ENCODE measurements at places on chromosomes 7 and 10.

DNA sequence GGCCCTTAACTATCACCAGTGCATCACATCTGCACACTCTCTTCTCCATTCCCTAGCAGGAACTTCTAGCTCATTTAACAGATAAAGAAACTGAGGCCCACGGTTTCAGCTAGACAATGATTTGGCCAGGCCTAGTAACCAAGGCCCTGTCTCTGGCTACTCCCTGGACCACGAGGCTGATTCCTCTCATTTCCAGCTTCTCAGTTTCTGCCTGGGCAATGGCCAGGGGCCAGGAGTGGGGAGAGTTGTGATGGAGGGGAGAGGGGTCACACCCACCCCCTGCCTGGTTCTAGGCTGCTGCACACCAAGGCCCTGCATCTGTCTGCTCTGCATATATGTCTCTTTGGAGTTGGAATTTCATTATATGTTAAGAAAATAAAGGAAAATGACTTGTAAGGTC is 13.5 kb downstream of the AQP1 start:
- DNase-seq: no peak

GRCh38 chr7:94486216-94486615 is 23.4 kb upstream of the CASD1 start:
- DNase-seq: no peak

DNA sequence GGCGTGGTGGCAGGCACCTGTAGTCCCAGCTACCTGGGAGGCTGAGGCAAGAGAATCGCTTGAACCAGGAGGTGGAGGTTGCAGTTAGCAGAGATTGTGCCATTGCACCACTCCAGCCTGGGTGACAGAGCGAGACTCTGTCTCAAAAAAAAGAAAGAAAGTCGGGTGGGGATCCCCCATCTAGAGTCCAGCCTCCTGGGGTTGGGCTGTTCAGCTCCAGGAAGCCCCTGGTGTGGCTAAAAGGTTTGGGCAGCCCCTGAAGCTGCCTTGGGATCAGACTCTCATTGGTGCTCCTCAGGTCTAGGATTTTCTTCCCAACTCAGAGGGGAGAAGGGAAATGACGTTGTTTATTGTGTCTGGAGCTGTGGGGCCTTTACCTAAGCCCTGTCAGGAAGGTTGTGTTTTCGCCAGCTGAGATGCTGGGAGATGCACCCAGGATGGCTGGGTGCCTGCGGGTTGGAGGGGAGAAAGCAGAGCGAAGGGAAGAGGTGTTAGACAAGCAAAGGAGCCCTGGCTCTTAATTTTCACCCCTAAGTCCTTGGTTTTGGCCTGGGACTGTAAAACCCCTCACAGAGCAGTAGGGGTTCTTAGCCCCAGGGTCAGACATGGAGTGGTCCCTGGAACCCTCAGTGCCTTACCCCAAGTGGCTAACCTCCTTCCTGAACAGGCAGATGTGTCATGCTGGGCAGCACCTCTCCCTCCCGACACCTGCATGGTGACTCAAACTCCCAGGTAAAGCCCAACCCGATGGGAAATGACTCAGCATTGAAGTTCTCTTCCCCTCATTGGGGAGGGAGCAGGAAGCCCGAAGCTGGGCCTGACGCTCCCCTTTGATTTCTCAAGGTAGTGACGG is 21.1 kb downstream of the PLAU start:
- DNase-seq: no peak

DNA sequence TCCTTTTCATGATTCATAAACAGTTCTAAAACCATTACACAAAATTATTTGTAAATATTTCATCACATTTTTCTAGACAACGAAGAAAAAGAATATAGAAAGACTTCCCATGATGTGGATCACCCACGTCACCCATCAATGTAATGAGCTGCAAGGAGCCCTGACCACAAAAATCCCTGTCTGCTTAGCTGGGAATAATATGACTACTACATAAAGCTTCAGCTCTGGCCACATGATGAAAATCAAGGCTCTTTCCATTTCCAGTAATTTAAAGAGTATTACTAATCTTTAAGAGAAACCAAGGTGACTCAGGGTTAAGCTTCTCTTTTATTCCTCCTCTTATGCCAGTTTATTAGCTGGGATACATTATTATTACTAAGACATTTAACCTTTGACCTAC is 180.8 kb upstream of the CACNA2D1 start:
- no peak for DNase-seq

- DNase-seq: no peak
These were observed 283.7 kb upstream of the NRP1 start for GRCh38 chr10:33618196-33618595.

- no peak for DNase-seq
These were observed 338.2 kb downstream of the SDK1 start for GRCh38 chr7:3639253-3639652.

GRCh38 chr7:87797395-87797794 is 78.8 kb downstream of the SLC25A40 start:
- DNase-seq: no peak

- DNase-seq: no peak
These were observed 1.8 kb upstream of the CLDN4 start for GRCh38 chr7:73828972-73829371.

DNA sequence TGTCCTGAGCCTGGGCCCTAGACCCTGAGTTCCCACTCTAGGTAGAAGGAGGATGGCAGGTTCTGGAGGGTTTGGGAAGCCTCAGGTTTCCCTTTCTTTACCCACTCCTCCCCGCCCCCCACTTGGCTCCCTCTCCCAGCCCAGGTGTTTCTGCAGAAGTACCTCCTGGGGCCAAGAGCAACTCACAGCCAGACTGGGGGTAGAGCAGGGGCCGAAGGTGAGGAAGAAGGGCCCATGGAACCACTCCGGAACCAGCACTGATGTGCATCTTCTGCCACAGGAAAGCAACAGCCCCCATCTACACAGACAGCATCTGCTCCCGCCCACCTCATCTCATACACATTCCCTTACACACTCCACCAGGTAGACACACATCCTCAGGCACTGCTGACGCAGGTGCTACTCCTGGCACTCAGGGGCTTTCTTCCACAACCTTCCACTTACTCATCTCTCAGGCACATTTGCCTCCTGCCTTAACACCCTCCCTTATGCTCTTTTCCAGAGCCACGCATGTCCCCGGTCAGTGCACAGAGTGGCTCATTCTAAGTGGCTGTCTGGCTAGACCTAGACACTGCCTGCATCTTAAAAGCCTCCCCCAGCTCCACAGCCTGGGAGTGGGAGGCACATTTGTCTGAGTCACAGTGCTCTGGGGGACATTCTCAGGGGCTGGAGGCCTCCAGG is 1.8 kb downstream of the EPHB6 start:
- DNase-seq: no peak

DNA sequence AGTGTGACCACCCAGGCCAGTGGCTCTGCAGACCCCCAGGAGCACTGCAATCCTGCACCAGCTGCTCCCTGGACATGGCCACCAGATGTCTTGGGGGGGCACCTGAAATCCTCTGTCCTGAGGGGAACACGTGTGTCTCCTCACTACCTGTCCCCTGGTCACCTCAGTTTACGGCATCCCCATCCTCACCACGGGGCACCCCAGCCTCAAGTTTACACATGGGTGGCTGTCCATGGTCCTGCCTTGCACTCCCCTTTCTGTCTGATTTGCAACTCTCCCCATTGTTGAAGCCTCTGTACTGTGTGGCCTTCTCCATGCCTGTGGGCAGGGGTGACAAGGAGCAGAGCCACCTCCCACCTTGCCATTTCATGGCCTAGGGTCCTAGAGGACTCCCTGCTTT is 67.2 kb downstream of the RAMP3 start:
- no peak for DNase-seq

DNA sequence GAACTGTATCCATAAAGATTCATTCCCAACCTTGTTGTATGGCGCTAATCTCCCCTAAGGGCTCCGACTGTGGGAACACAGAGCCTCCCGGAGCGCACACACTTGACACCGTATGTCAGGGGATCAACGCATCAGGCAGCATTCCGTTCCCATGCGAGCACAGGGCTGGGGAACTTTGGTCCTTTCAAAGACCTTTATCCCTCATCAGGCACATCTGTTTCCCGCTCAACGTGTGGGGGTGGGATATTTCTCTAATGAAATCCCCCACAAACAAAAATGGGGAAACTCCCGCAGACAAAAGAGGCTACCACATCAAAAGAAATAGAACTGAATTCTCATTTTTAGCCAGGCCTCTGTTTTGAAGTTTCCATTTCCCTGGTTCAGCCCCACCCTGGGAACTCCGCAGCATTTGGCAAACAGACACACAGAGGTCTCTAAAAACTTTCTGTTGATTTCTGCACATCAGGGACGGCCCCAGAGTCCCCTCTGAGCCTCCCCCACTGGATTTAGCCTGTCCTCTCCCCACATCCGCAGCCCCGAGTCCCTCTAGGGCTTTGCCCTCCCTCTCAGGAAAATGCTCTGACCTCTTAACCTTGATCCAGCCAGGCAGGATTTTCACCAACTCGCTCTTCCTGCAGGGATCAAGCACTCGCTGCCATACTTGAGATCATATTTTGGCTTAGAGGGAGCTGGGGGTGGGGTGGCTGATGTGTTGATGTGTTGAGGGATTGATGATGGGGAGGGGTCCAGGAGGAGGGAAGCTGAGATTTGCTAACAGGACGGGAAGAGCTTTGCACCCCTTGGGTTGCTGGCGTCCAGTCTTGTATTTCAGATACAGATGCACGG is 6.6 kb downstream of the CPA5 start:
- peak; percentile 34 for DNase-seq

GRCh38 chr10:52703898-52704297 is 68.7 kb downstream of the MBL2 start:
- no peak for DNase-seq

DNA sequence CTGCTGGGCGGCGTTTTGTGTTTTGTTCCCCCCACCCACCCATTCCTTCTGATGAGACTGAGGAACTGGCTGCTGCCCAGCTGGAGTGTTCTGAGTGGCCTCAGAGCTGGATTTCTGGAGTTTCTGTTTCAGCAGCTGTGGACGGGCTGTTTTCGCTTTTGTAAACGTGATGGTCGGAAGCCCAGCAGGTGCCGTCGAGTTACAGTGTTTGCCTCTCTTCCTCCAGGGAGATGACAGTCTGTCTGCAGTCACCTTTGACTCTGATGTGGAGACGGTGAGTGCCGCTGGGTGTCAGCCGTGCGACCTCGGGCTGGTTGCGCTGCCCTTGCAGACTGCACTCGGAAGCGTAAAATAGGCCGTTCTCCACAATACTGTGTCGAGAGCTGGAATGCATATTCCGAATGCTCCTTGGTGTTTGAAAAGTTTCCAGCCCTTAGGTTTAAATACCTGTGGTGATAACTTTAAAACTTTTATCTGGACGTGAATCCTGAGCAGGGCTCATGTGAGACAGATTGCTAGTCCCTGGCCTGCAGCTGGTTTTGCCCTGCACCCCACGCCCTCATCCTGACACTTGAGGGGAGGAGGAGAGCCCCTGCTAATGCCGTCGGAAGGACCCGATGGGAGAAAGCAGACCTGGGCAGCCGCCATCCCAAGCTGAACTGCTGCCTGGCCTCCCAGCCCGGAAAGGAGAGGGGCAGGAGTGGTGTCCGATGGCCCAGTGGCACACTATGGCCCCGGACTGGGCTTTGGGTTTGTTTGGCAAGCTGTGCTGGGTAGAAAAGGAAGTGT is 8.3 kb downstream of the IQCE start:
- no peak for DNase-seq

GRCh38 chr7:75757860-75758259 is 14.2 kb downstream of the CCL26 start:
- no peak for DNase-seq

DNA sequence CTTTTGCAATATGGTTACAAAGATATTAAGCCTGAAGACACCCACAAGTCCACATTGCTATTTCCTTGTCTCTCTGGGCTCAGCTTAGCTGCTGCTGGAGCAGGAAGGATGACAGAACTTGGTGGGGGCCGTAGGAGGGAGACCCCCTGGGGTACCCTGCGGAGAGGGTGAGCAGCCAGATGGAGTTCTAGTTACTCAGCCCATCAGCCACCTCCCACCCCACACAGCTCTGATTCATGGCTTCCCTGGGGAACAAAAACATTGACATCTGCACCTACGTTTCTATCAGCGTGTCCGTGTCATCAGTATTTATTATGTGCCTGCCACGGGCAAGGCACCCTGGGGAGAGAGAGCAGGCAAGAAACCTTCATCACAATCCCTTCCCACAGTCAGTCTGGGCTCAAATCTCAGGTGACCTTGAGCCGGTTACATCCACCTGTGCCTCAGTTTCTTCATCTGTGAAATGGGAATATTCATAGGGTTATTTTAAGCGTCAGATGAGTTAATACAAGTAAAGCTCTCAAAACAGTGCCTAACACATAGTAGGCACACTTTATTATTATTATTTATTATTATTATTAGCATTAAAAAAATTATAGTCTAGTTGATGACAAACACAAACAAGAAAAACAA is 131.5 kb downstream of the C10orf105 start:
- no peak for DNase-seq

GRCh38 chr7:33066771-33067170 is 4.2 kb upstream of the NT5C3A start:
- DNase-seq: no peak

DNA sequence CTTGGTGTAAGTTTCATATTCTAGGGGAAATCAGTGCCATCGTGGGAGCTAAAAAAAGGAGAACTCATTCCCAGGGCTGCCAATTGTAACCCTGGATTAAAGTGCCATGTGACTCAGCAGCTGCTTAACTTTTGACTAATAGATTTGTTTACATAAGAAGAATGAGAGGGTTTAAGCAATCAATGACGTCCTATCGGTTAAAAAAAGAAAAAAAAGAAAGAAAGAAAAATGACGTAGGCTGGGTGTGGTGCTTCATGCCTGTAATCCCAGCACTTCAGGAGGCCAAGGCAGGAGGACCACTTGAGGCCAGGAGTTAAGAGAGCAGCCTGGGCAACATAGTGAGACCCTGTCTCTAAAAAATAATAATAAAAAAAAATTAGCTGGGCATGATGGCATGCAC is 116.2 kb upstream of the AFAP1L2 start:
- no peak for DNase-seq
